ENCODE measurements at places on chromosomes 16 and 17.
A peak's percentile ranks its signal among the peaks of the same experiment; 100 is the strongest.

DNA sequence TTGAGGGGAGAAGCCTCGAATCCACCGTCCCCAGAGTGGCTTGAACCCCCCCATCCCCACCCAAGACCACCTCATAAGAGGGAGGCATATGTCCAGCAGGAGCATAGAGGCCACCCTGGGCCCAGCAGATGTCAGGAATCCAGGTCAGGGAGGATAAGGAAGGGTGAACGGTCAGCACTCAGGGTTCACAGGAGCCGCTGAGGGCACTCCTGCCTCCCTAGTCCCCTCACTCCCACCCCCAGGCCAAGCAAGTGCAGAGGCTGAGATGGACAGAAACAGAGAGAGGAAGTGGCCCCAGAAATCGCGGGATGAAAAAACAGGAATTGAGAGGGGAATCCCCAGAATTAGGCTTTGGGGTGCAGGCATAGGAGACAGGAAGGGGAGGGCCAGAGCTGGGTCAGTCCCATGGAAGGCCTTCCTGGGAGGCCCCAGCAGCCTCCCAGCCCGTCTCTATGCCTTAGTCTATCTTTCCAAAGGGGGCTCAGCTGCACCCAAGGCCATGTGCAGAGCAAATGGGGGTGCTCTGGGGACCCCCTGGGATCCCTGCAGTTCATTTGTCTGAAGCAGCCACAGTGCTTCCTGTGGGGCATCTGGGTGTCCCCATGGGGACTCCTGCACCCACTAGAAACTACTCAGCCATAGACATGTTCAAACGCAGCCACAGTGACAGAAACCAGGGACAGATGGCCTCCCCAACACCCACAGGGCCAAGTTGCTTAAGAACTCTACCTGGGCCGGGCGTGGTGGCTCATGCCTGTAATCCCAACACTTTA, 1.7 kb downstream of the CMTM3 start:
- DNase-seq = no peak

GRCh38 chr16:8859913-8860881, 8.6 kb downstream of the CARHSP1 start:
- no peak for DNase-seq

- no peak for DNase-seq
These were observed 11.9 kb downstream of the SEC14L5 start for GRCh38 chr16:4970010-4970409.

- DNase-seq = no peak
These were observed 3.6 kb upstream of the SLC6A4 start for GRCh38 chr17:30239089-30239462.

DNA sequence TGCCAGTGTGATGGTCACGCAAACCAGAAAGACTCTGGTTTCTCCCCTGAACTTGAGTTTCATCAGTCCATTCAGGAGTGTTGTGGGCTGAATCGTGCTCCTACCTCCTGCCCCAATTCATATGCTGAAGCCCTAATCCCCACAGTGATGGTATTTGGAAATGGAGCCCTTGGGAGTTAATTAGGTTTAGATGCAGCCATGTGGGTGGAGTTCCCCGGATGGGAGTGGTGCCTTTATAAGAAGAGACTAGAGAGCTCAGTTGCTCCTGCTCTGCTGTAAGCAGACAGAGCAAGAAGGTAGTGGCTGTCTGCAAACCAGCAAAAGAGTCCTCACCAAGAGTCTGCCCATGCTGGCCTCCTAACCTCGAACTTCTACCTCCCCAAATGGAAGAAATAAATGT, 160.3 kb upstream of the DYNLRB2 start:
- DNase-seq = no peak

- DNase-seq = no peak
These were observed 16.6 kb upstream of the TXNDC11 start for GRCh38 chr16:11759163-11759834.

- DNase-seq = no peak
These were observed 8.6 kb downstream of the ABCA3 start for GRCh38 chr16:2331931-2332267.

DNA sequence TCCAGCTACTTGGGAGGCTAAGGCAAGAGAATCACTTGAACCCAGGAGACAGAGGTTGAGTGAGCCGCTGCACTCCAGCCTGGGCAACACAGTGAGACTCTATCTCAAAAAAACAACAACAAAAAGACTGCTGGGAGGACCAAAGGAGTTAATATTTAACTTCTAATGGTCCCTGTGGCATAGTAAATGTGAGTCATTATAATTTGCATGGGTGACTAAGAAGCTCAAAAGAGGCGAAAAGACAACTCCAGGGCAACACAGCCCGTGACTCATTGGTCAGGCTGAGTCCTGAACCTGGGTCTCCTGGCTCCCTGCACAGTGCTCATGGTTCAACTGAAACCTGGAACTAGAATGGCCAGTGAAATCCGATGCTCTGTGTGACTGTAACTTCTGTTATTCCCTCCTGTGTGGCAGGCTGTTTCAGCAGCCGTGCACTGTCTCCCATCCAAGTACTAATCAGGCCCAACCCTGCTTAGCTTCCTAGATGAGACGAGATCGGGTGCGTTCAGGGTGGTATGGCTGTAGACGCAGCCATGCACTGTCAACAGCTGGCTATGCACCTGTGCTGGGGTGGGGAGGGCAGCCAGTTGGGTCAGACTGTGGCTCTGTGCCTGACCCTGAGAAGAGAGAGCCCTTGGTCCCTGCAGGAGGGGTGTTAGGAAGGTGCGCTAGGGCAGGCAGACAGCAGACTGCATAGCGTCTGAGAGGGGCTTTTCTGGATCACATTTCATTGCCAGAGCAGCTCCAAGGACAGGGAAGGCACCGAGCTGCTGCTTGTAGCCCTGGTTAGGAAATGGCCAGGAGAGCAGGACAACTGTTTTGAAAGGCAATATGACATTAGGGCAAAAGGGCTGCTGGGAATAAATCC, 14.5 kb upstream of the GPRC5C start:
- no peak for DNase-seq

- no peak for DNase-seq
These were observed 132.0 kb downstream of the BRIP1 start for GRCh38 chr17:61731330-61731729.

- no peak for DNase-seq
These were observed 3.3 kb downstream of the ORMDL3 start for GRCh38 chr17:39923836-39924690.

GRCh38 chr17:71315568-71315967, 805.3 kb upstream of the SOX9 start:
- DNase-seq = no peak

DNA sequence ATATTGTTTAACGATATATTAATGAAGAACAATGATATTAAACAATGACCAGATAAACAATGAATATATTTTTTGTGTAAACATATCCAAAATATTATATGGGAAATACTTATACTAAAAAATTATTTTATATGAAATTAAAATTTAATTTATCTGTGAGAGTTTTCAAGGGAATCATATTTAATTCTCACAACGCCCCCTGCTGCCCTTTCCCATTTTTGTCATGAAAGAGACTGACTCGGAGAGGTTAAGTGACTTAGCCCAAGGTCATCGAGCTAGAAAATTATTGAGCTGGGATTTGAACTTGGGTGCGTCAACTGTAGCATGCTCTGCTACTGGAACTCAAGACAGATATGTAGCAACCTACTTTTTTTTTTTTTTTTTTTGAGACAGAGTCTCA, 7.2 kb upstream of the MYCBPAP start:
- no peak for DNase-seq

DNA sequence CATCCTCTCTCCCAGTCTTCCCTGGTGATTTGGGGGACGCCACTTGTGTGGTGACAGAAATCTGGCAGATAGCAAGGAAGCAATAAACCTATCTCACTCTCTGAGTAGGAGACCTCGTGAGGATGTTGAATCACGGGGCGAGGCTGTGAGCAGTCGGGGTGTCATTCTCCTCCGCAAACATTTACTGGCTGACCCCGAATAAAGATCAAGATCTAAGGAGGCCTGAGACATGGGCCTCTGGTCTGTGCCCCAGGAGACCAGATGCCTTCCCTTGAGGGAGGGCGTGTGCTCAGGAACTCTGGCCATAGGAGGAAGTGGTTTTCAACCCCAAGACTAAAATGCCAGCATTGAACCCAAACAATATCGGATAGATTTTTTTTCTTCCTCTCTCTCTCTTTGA, 53.1 kb downstream of the FOXL1 start:
- DNase-seq = no peak

GRCh38 chr17:30427611-30428010, 48.9 kb downstream of the CPD start:
- DNase-seq = no peak

DNA sequence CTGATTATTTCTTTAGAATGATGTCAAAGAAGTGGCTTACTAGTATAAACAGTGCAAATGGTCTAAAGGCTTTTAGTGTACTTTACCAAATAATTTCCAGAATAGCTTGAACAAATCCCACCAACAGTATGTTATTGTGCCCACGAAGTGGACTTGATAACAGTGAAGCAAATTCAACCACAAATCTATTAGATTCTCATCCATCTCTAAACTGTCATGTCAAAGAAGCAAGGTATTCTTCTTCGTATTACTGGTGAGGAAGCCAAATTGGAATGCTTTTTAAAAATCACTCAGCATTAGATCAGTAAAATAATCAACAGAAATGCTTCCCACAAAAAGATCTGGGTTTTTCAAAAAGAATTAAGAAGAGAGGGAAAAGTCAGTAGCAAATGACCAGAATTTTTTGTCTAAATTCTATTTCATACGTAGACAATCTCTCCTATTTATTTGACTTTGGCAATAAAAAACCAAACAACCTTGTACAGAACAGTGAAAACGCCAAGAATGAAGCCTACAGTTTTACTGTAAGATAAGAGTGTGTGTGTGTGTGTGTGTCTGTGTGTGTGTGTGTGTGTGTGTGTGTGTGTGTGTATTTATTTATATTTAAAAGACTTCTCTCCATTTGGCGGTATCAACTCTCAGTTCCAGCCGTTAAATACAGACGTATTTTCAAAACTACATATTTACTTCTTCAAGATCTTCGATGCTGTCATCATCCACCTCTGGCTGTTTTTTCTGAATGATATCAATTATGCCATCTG, 114.6 kb downstream of the CYB561 start:
- no peak for DNase-seq

- DNase-seq = no peak
These were observed 50.6 kb downstream of the MPHOSPH6 start for GRCh38 chr16:82119405-82119804.

DNA sequence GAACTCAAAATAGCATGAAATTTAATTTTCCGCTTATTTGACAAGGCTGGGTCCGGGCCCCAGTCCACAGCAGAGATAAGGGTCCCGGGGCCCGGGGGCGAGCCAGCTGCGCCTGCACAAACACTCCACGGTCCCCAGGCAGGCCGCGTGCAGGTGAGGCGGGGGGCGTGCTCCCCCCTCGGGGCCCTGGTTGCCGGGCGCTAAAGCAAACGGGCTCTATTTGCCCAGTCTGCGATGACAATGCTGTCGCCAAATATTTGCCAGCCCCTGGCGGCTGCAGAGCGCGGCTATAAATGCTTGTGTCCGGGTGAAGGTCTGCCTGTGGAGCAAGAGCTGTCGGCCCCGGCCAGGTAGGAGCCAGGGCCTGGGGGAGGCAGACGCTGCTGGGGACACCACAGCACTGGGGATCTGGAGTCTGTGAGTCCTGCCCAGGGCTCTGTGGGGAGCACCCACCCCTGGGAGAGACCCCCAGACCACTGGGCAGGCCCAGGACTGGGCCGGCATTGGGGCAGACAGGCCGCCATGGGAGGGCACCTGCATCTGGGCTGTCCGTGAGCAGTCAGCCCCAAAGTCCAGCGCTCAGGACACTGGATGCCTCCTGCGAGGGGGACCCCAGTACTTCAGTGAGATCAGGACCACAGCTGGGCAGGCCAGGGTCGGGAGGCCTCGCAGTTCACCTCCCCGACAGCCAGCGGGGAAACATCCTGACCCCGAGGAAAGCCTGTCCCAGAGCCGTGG, at the start of gene PERCC1:
Gene PERCC1 (plus strand): TSS at position 320 of the 738 bp plus-strand sequence. CDS start 1,516 bp downstream, outside the sequence.
- no peak for DNase-seq

- DNase-seq = no peak
These were observed 43.4 kb downstream of the KCNJ12 start for GRCh38 chr17:21419299-21420239.

DNA sequence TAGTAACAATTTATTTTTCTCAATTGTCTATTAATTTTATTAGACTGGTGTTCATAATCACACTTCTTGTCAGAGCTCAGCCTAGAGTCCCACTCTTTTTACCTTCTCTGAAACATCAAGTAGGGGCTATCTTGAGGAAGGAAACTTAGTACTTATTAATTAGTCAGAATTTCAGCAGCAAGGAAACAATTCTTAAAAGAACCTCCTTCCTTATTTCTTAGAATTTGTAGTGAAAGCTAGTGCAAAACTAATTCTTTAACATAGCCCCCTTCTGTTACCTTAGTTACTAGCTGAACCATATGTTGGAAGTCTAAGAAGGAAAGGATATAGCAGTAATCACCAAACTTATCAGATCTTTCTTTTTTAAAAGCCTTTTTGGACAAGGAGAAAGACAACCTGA, 35.2 kb downstream of the MAP2K4 start:
- no peak for DNase-seq

GRCh38 chr16:3012246-3012645, 477 bp upstream of the CLDN9 start:
- DNase-seq = peak; percentile 93

- no peak for DNase-seq
These were observed 75.6 kb upstream of the PLCG2 start for GRCh38 chr16:81703177-81704155.

DNA sequence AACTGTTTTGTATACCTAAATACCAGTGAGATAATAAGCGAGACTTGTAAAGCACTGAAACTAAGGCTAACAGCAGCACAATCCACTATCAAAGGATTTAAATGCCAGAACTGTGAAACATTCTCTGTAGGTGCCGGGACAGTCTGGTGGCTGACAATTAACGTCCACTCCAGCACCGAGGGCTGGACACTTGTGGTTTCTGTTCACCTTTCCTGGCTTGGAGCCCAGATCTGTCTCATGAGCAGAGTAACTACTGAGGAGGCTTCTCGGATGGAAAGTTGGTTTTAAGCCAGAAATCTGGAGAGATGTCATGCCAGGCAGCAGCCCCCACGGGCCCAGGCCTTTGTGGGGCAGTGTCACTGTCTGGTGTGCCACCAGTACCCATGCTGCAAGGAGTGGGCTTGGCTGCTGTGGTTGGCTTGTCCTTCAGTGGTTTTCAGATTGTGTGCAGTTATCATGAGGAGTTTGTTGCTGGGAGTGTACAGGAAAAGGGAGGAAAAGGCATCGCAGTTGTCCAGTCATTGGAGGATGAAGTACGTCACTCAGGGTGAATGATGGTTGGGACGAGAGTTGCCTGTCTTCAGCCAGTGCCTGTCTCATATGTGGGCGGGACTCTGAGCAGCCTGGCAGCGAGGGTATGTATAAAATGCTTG, 35.5 kb downstream of the UBN1 start:
- peak; percentile 46 for DNase-seq

DNA sequence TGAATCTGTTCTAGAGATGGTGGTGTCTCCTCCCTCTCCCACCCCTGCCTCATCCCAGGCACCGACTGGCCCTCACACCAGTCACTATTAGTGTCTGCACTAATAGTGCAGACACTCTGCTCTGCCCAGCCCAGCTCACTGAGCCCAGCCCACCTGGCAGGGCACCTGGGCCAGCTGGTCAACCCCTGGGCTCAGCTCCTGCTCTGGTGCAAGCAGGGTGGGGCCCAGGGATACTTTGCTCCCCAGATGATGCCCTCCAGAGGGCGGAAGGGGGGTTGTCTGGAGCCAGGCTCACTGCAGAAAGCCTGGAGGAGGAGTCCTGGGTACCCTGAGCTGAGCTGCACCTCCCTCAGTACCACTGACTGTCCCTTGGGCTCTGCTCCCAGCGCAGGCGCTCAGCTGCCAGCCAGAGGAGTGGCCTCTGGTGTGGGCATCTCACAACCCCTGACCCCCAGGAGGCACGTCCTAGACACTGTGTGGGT, 14.5 kb downstream of the RAB11FIP4 start:
- DNase-seq = no peak

Measured in NCI-H2107 (cell line).